Hippocampal formation (tissue), 2 donors: ENCODE measurements at places on chromosomes 7 and 10.

GRCh38 chr10:15585303-15585715 is 134.4 kb downstream of the ITGA8 start:
- DNase-seq, result peak; percentile 11

DNA sequence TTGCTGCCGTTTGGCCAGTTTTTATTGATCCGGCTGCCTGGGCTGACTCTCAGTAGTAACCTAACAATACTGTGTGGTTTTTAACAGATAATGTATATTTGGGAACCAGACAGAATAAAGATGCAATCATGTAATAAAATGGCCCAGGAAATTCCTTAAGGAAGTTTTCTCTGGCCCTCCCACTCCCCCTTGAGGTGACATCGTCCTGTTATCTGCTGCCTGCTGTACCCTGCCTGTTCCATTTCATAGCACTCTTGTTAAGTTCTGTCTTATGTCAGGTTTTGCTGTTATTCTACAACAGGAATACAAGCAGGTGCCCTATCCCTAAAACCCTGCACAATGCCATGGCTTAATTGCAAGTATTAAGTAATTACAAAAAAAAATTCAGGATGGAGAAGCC is 12.5 kb downstream of the ITGB8 start:
- no peak for DNase-seq

DNA sequence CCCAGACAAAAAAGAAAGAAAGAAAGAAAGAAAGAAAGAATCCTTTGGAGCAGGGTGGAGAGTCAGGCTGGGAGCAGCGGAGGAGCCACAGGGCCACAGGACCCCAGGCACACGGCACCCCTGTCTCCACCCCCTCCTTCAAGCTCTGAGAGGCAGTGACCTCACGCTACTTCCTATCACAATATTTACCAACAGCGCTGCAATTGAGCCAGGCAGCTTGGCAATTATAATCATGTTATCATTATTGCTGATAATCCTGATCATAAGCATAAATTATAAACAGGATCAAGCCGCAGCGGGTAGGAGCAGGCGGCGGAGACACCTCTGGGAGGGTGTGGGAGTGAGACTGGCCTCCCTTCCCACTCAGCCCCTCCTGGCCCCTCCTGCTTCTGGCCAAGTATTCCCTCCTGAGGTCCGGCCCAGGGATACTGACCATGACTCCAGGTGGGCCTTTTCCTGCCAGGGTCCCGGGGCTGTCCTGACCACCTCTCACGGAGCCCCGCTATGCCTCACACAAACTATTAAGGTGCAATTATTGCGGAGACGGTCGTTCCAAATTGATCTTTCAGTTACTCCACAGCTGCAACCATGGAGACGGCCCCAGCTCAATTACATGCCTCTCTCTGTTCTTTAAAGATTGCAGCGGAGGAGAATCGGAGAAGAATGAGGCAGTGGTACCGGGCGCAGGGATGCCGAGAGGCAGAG is 10.0 kb upstream of the GTF2IRD1 start:
- no peak for DNase-seq

- DNase-seq, result peak; percentile 7
Measured at GRCh38 chr10:79025199-79025832, 43.5 kb upstream of the ZMIZ1 start.

- no peak for DNase-seq
Measured at GRCh38 chr10:133091316-133091715, 3.6 kb downstream of the ADGRA1 start.

- no peak for DNase-seq
Measured at GRCh38 chr10:30701451-30702173, 72.1 kb upstream of the LYZL2 start.

GRCh38 chr10:10855151-10855581 is 162.5 kb upstream of the CELF2 start:
- no peak for DNase-seq

- DNase-seq, result no peak
Measured at GRCh38 chr10:118701529-118702323, 53.0 kb downstream of the CACUL1 start.

GRCh38 chr10:121598263-121599249 is at the start of gene FGFR2:
Gene FGFR2, minus strand, starts transcription at chr10:121598444. Its CDS starts 4,627 bp downstream, at chr10:121593817.
- DNase-seq, result peak; percentile 79

DNA sequence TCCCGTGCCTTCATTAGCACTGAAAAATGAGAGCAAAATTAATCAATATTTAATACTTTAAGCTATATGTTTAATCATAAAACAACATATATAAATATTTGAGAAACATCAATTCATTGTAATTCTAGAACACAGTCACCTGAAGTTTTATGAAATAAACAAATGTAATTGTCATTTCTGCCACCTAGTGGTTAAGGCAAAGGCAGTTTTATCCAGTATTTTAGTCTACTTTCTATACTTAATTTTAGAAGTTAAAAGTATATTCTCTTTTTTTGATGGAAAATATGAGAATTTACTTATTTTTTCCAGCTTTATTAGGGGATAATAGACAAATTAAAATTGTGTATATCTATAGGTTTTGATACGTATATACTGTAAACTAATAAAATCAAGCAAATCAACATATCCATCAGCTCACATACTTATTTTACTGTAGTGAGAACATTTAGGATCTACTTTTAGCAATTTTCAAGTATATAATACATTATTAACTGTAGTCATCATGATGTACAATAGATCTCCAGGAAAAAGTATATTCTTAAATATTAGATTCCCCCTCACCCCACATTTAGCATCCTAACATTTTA is 16.9 kb downstream of the PCGF6 start:
- DNase-seq, result no peak

GRCh38 chr7:136245327-136246004 is 268.3 kb upstream of the MTPN start:
- DNase-seq, result no peak

DNA sequence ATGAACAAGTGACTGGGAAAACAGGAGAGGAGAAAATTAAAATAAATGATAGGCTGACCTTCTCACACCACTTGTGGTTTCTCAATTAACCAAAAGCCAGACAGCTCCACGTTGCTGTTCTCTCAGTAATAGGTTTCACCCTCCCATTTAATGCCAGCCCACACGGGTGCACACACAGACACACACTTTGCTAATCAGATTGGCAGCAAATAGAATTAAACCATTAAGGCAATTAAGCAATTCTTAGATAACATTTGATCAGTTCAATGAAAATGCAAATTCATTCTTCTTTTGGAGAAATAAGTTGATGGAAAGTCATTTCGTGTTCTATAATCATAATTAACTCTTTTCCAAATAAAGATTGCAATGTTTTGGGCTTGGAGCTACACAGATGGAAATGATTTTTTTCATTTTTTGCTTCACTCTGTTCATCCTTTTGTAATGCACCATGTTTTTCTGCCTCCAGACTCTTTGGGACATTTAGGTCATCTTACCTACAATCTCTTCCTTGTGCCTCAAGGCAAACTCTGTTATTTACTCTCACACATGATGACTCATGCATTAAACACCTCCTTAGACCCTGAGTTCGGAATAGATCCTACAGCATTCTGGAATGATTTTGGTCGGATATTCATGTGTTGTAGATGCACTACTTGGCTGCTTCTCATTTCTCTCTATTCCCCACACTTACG is 700.7 kb downstream of the AUTS2 start:
- no peak for DNase-seq

DNA sequence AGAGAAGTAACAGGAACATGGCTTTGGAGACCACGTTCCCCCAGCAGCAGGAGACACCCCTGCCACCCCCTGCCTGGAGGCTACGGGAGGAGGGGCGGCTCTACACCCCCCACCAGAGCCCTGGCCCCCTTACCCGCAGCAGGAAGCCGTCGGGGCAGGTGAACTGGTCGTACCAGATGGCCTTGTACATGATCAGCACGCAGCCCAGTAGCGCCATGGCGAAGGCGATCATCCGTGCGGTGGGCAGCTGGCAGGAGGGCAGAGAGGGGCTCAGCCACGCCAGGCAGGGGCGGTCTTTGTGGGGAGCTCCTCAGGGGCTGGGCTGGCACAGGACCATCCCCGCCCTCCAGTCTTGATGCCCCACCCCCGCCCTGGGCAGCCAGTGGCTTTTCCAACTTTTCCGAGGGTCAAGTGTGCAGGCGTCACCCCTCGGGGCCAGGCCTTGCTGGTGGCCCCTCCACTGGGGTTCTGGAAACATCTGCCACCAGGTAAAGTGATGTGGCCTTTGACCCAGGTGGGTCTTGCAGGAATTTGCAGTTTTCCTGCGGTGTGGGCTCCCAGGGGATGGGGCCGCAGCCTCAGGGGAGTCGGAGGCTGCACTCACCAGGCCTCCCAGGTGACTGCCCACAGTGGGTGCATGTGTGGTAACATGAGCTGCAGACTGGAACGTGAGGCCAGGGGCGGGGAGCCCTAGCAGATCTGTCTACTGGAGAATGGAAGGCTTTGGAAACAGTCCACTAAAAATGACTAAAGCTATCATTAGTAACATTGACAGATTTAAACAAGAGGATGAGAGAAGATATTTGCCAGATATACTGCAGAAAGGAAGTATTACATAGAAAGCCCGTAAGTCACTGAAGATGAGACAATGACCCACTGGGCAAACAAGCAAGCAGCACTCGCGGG is 9.7 kb downstream of the CALY start:
- no peak for DNase-seq

GRCh38 chr7:77653572-77653971 is 42.7 kb upstream of the RSBN1L start:
- no peak for DNase-seq

GRCh38 chr10:131646551-131647525 is 254.0 kb upstream of the PPP2R2D start:
- no peak for DNase-seq

- DNase-seq, result no peak
Measured at GRCh38 chr7:143258831-143259230, 4.4 kb upstream of the GSTK1 start.

DNA sequence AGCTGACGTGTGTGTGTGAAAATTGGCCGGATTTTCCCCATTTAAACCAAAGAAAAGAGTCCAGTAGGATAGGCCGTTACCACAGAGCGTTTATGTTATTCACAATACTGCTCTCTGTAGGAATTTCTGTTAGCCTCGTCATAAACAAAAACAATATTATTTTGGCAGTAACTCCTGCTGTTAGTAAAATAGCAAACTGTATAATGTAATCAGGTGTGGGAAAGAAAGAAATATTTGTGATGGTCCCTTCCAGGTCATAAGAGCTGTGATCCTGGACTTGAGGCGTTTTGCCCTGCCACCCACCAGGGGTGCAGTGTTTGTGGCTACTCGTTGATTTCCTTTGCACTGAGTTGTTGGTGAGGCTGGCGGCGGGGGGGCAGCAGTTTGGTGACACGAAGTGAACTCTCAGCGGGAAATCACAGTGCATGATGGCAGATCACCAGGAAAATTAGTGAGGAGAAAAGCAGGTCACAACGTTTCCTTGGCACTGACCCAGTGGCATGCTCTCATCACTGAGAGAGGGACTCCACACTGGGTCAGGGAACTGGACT is 2.8 kb downstream of the EEPD1 start:
- DNase-seq, result no peak

DNA sequence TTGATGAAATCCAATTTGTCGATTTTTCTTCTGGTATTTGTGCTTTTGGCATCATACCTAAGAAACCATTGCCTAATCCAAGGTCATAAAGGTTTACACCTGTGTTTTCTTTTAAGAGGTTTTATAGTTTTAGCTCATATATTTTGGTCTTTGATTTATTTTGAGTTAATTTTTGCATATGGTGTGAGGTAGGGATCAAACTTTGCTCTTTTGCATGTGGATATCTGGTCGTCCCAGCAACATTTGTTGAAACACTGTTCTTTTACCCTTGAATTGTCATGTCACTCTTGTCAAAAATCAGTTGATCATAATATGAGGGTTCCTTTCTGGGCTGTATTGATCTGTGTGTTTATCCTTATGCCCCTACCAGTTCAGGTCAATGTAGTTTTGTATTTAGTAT is 232.5 kb upstream of the SH2B2 start:
- no peak for DNase-seq

- DNase-seq, result no peak
Measured at GRCh38 chr7:84384417-84384816, 189.8 kb upstream of the SEMA3A start.

GRCh38 chr7:97401398-97401797 is 283.9 kb downstream of the SDHAF3 start:
- no peak for DNase-seq

DNA sequence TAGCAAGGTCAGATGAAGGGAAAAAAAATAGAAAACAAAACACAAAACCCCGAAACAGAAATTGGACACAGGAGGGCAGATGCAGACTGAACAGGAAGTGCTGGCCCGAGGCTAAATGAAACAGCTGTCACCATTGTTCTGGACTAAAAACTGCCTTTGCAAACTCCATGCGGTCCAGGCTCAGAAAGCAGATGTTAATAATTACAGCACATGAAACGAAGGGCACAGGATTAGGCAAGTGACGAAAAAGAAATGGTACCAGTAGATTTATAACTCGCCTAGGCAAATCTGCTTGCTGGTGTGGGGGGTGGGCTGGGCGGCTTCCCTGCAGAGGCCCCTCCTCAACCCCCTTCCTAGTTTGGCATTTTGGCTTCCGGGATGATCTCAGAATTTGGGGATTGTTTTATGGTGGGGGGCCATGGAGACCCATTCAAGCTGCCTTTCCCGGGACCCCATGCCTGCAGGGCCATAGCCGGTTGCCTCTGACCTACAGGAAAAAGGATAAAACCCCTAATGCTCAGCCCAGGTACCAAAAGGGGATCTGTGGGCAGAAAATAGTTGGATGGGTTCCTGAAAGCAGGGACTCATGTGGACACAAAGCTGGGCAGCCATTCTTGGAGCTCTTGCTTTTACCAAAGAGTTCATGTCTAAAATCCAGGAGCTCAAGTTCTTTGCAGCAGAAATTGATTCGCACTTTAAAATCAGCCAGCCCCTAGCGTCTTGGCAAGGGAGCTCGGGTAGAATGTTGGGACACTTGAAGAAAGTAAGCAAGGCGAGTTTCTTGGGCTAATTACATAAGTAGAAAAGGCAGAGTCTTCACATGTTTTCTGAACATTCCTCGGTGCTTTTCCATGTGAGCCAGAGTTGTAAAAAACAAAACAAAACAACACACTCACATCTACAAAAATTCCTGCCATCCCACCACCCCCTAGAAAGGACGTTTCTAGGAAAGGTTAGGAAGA is 39.0 kb upstream of the EMX2 start:
- DNase-seq, result no peak

GRCh38 chr7:16619979-16620408 is 25.6 kb downstream of the ANKMY2 start:
- DNase-seq, result no peak

GRCh38 chr10:3136336-3136735 is 36.2 kb downstream of the PITRM1 start:
- no peak for DNase-seq

- no peak for DNase-seq
Measured at GRCh38 chr7:101094791-101095375, 9.6 kb downstream of the TRIM56 start.

GRCh38 chr10:73586583-73586984 is 4.6 kb downstream of the USP54 start:
- DNase-seq, result peak; percentile 26

- no peak for DNase-seq
Measured at GRCh38 chr7:69992938-69993337, 394.7 kb downstream of the AUTS2 start.

DNA sequence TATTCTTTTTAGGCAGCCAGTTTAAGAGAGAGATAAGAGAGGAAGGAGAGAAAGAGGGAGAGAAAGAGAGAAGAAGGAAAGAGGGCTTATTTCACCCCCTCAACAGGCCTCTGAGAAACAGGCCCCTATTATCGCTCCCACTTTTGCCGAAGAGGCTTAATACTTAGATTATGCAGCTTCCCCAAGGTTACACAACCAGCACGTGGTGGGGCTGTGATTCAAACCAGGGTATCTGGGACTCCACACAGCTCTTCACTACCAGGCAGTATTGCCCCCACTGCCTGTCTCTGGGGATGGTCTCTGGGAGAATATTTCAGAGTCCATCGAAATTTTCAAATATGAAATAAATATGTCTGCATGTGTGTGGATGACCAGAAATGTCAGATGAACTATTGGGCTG is 3.0 kb downstream of the GIMAP1 start:
- no peak for DNase-seq
